Stimulated activated CD4-positive, alpha-beta T cell treated with anti-CD3 and anti-CD28 coated beads, Interleukin-4, amount 100 ng/mL, for 24 hours (primary cell): ENCODE measurements at places on chromosomes 1 and 21.

DNA sequence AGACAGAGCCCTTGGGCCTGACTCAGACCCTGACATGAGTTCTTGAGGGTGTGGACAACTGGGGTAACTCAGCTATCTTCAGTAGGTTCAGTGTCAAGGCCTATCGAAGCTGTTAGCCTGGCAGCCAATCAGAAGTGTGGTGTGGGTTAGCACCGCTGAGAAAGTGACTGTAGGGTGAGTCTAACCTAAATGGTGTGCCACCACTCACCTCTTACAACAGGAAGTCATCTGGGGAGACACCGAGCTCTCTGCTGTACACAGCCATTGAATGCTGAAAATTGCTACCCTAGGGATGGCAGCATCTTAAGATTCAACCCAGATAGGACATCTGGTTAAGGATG lies 44.6 kb downstream of the RASSF5 start:
- peak; percentile 80 for DNase-seq

DNA sequence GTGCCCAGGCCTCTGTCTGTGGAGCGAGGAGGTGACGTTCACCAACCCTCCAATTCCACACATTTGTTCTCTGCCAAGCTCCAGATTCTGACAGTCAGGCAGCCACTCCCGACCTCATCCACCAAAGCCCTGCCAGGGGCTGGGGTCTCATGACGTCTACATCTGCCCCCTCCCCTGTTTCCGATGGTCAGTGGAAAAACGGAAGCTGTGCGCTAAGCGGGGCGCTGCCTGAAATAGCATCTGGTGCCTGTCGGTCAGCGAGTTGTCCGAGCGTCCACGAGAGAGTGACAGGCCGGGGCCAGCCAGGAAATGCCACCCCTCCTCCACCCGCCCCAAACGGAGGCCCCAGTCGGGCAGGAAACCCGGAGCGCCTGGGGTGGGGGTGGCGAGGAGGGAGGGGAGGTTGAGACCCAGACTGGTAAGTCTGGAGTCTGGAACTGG lies 3.2 kb upstream of the TAL1 start:
- no peak for DNase-seq

DNA sequence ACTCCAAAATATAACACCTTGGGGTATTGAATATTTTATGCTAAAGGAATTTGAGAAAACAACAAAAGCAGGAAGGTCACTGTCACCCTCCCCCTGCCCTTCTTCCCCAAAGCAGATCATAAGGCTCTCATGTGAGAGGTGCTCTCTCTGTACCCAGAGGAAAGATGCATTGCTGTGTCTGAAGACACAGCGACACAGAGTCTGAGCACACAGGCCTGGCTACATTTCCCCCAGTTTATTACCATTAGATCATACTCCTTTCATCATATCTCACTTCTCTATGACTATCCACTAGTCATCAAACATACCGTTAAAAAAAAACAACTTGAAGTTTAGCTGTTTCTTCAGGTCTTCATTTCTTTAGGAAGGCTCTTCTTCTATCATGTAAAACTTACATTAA lies 127.1 kb downstream of the PPIAL4G start:
- DNase-seq: no peak

DNA sequence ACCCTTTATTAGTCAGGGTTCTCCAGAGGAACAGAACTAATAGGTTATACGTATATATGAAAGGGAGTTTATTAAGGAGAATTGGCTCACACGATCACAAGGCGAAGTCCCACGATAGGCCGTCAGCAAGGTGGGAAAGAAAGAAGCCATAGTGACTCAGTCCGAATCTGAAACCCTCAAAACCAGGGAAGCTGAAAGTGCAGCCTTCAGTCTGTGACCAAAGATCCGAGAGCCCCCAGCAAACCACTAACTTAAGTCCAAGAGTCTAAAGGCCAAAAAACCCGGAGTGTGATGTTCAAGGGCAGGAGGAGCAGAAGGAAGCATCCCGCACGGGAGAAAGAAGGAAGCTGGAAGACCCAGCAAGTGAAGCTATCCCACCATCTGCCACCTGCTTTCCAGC lies 9.9 kb downstream of the IFNLR1 start:
- no peak for DNase-seq

DNA sequence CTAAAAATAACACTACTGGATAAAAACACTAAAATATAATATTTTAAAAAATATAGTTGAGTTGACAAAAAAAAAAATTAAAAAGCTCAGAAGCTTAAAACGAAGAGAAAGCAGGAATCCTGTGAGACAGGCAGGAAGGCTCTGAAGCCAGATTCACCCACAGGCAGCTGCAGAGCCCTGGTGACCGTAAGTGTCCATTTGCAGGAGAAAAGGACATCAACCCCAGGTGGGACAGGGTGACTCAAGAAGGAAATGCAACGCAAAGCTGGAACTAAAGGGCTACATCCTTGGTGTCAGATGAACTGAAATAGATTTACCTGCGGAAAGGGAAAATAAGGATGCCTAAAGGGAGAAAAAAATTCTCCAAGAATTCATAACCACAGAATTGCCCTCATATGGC lies 46.8 kb downstream of the USP24 start:
- DNase-seq: no peak

DNA sequence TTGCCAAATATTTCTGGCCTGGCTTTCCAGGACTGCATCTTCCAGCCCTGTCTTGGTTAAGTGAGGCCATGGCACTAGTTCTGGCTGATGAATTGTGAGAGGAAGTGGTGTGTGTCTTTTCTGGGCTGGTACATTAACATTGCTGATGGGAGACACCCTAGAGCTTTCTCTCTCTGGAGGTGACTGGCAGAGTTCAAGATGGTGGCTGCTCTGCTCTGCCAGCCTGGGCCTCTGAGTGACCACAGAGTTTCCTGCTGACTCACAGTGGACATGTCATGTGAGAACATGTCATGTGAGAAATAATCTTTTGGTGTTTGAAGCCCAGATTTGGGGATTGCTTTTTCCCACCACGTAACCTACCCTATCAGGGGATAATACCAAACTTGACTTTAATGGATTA lies 218.0 kb upstream of the KIAA0040 start:
- DNase-seq: no peak

DNA sequence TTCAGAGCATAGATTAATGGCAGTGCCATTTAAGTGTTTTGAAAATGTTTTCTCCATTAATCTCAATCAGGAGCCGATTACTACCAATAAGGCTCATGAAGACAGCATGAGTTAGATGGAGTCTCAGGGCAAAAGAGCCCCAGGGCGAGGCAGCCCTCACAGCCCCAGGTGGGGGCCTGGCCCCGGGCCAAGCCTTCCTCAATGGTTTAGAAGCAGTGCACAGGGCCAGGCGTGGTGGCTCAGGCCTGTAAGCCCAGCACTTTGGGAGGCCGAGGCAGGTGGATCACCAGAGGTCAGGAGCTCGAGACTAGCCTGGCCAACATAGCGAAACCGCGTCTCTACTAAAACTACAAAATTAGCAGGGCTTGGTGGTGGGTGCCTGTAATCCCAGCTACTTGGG lies 348.1 kb upstream of the VAMP3 start:
- no peak for DNase-seq

GRCh38 chr1:31781756-31782371 lies 17.7 kb upstream of the ADGRB2 start:
- DNase-seq: no peak

- no peak for DNase-seq
Observed at GRCh38 chr1:159171254-159171687, at the start of gene CADM3. CADM3 (plus strand) TSS chr1:159171615; CDS start chr1:159171766, 151 bp downstream.

- DNase-seq: no peak
Observed at GRCh38 chr1:156555715-156556114, 16.6 kb downstream of the IQGAP3 start.

- DNase-seq: no peak
Observed at GRCh38 chr1:6906783-6907182, 121.5 kb downstream of the CAMTA1 start.

DNA sequence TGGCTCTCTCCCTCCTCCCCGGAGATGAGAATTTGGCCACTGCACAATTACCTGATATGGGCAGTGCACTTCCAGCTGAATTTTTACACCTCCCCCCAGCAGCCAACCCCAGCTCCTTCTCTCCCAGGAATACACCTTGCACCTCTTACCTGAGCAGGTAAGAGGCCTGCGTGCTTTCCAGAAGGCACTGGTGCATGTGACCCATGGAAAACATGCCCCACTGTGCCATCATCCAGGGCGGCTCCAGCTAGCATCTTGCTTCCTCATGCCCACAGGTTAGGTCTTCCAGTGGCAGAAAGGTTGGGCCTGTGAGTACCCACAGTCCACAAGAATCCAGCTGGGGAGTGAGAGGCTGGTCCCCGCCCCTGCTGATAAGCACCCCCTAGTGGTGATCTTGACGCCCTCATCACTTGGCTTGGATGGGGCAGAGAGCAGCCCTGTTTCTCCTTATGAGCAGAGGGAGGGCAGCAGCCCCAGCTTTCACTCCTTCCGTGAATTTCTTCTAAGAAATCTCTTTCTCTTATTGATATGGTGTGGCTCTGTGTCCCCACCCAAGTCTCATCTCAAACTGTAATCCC lies 57.8 kb downstream of the EDARADD start:
- DNase-seq: peak; percentile 42

DNA sequence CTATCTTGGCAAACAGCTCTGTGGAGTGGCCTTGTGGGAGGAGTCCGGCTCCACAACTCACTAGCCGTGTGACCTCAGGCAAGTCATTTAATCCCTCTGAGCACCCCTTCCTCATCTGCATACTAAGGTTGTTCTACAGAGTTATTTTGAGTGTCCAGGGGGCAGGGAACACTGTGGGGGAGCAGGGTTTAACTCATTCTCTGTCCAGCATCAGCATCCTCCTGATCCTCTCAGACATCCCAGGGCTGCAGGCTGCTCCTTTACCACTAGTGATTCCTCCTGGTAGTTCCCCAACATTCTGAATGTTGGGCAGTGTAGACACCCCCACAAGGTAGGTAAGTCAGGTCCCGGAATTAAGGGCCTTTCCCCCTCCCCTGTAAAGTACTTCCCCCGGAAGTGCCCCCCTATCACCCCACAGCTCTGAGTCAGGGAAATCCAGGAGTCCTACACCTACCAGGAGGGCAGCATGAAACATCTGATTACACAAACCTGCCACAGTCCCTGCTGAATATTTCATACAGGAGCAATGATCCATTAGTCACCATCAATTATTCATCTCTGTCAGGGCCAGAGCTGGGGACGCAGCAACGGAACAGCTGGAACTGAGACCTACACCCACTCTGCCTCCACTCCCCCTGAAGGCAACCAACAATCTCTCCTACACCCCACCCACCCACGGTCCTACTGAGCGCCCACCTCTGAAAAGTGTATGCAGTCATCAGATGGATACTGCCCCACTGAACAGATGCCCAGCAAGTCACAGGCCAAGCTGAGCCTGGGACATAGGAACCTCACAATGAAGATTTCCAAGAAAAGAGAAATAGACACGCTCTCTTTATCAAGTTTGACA lies 20.5 kb downstream of the SYT2 start:
- DNase-seq: no peak

- no peak for DNase-seq
Observed at GRCh38 chr1:214709241-214709640, 106.2 kb downstream of the CENPF start.

DNA sequence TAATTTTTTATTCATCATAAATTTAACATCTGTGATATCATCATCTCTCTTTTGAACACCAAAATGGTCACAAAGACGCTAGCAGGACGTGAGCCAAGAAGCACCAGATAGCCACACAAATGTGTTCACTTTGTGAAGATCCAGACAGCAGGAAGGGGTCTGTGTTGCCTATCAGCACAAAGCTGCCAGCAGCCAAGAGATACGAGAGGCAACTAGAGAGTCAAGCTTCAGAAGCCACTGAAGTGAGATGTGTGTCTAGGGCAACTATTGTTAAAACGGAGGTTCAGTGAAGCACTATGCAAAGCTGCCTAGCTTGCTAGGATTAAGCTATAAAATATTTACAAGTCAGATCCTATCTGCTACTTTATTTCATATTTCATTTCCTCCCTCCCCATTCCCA lies 45.3 kb downstream of the NDC1 start:
- DNase-seq: no peak

GRCh38 chr21:42929969-42930368 lies 4.5 kb upstream of the ERVH48-1 start:
- DNase-seq: no peak

DNA sequence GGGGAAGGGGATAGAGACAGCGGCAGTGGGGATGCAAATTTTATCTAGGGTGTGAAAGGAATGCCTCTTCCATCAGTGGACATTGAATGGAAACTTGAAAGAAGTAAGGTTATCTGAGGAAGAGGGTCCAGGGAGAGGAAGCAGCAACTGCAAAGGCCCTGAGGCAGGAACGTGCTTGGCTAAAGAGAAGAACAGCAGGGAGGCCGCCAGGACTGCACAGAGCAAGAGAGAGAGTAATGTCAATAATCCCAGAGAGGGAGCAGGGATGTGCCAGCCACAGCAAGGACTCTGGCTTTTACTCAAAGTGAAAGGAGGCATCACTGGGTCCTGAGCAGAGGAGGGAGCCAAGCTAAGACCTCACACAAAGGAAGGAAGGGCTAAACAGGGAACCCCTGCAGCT lies 50.9 kb downstream of the KCND3 start:
- DNase-seq: no peak

- DNase-seq: no peak
Observed at GRCh38 chr1:196121181-196121580, 487.1 kb downstream of the KCNT2 start.

- peak; percentile 54 for DNase-seq
Observed at GRCh38 chr21:44299458-44300261, at the start of gene PFKL. PFKL (plus strand) TSS chr21:44300053; CDS start chr21:44300106, 53 bp downstream.

GRCh38 chr1:212232090-212232489 lies 53.1 kb upstream of the PPP2R5A start:
- no peak for DNase-seq

DNA sequence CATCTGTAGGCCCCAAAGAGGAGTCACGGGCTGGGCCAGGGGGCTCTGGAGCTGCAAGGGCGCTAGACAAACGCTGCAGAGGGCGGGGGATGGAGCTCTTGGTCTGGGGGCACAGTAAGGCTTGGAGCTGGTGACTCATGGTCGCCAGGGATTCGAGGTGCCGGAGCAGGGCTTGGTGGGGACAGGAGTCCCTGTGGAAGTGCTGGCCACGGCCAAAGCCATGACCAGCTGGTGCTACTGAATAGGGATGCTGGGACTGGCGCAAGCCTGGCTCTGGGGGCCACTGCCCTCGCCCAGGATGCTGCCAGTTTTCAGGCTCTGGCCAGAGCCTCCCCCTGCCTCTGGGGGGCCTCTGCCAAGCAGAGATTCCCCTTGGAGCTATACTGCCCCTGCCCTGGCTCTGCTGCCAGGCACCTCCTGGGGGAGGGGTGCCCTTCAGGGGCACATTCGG lies 25.2 kb downstream of the SPOCD1 start:
- no peak for DNase-seq

DNA sequence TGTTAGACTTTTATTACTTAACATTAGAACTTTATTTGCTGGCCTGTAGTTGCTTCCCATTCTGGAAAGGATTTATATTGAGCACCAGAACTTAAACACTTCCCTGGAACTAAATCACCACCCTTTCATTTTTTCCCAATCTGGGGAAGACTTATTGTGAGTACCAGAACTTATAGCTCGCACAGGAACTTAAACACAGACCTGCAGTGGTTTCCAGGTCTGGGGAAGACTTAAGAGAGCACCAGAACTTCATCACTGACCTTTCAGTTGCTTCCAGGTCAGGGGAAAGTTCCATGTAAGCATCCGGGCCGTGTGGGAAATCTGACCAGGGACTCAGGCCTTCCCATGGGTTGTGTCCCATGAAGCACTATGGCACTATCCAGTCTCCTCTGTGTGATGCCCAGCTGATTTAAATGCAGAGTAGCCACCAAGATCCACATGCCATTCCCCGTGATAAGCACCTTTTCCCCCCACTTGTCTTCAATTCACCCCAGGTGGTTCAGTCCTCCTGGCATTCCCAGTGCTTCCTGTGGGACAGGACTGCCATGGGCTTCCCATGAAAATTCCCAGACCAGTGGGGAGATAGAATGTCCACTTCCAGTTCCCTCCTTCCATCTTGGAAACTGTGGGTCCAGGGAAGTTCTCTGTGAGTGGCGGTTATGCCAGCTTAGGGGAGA lies 48.9 kb downstream of the C4BPA start:
- DNase-seq: no peak
